ENCODE measurements at places on chromosomes 4 and X.

DNA sequence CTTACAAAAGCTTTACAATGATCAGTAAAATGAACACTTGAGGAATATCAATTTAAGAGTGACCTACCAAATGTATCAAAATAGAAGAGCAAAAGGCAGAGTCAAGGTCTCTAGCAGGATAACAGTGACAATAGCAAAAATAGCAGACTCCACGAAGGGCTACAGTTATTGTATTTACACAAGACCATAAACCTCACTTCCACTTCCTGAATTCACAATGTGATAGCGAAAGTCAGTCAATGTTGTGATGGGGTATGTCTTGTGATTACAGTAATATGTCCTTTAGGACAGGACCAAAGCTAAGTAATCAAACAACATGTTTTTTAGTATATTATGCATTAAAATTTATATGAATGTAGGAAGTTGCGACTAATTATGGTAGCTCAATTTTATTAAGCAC, 139.6 kb downstream of the IQCM start:
- DNase-seq, result no peak

DNA sequence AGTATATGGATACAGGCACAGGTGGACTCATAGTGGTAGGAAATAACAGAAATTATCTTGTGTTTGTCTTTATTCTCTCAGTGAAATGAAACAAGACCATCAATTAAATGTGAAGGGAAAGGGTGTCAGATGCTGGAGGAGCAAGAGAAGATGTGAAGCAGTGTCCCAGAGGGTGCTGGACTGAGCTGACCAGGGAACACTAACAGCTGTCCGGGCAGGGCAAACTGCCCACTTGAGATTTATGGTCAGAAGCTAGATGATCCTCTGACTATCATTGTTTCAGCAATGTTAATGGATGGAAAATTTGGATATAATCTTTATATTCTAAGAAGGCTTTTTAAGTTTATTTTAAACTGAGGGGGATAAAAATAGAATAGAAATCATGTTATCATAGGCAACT, 267.2 kb upstream of the SLC7A11 start:
- no peak for DNase-seq

DNA sequence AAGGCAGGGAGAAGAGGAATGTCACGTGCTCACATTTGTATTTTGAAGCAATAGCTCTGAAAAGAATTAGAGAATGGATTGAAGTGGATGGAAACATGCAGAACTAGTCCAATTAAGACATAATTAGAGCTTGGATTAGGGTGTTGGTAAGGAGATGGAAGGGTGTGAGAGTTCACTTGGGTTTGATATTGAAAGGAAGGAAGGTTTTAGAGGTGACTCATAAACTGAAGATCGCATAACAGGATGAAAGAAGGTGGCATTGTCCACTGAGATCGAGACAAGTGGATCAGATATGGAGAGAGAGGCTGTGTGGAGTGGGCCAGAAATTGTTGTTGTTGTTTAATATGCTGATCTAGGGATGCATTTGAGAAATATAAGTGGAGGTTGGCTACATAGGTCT, 244.0 kb upstream of the SMIM31 start:
- no peak for DNase-seq

- DNase-seq, result no peak
Observed at GRCh38 chr4:73433140-73433539, 2.9 kb upstream of the AFP start.

- no peak for DNase-seq
Observed at GRCh38 chrX:13750812-13751211, 16.3 kb downstream of the OFD1 start.

GRCh38 chr4:26866781-26867180, 6.1 kb downstream of the STIM2 start:
- DNase-seq, result no peak

DNA sequence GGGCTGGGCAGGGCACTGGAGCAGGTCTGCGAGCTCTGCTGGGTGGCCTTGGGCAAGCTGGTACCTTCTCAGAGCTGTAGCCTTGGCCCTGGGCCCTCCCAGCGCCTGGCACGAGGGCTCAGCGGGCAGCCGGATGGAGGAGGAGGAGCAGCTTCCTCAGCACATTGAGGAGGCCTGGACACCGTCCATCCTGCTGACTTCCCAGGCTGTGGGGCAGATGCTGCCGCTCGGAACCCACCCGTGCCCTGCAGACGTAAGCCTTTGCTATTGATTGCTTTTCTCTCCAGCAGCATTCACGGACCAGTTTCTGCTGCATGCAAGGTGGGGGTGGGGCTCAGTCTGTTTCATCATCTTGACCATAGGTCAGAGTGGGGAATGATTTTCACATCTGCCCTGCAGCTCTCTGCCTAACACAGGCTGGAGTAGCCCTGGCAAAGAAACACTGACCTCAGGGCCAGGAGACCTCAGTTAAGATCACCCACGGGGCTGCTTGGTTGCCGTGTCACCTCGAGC, 80.7 kb upstream of the PSAPL1 start:
- no peak for DNase-seq

GRCh38 chrX:137654481-137654880, 88.6 kb downstream of the ZIC3 start:
- peak; percentile 42 for DNase-seq
